B cell (primary cell): ENCODE measurements at places on chromosomes 16 and 17. TPM values are rescaled to one million over a fixed set of nuclear protein-coding genes. Genes with fewer than 3 reads are reported as not detected.

The GRAP gene
- 59.8 and 73.8 TPM in 2 replicates for total RNA-seq

The FOXL1 gene
- not detected in 2 replicates for total RNA-seq

DNA sequence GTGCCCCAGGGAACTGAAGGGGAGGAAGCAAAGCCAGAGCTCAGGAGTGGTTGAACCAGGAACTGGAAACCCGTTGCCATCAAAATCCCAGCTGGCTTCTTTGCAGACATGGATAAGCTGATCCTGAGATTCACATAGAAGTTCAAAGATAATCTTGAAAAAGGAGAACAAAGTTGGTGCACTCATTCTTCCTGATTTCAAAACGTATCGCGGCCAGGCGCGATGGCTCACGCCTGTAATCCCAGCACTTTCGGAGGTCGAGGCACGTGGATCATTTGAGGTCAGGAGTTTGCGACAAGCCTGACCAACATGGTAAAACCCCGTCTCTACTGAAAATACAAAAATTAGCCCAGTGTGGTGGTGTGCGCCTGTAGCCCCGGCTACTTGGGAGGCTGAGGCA, 7.1 kb downstream of the RAP1GAP2 start:
- no peaks in the 10 kb centered on the region for H3K4me1 ChIP-seq
- H3K4me3 ChIP-seq = no peak overlapping the region
- DNase-seq = no peak
- no peak overlapping the region for H3K27ac ChIP-seq
- H3K36me3 ChIP-seq = no peaks in the 10 kb centered on the region

GRCh38 chr16:29926711-29927052, 656 bp upstream of the KCTD13 start:
- H3K4me3 ChIP-seq = peak overlapping the region; percentile 90
- no peaks in the 10 kb centered on the region for H3K27me3 ChIP-seq
- no peak for DNase-seq
- H3K27ac ChIP-seq = peak overlapping the region; percentile 80
- H3K36me3 ChIP-seq = peaks cover 13% of the 10 kb centered on the region
- H3K4me1 ChIP-seq = peaks cover 14% of the 10 kb centered on the region

- H3K36me3 ChIP-seq = no peaks in the 10 kb centered on the region
- no peaks in the 10 kb centered on the region for H3K4me1 ChIP-seq
- no peak overlapping the region for H3K27ac ChIP-seq
Measured at GRCh38 chr16:78788276-78788675, 688.8 kb downstream of the WWOX start.

DNA sequence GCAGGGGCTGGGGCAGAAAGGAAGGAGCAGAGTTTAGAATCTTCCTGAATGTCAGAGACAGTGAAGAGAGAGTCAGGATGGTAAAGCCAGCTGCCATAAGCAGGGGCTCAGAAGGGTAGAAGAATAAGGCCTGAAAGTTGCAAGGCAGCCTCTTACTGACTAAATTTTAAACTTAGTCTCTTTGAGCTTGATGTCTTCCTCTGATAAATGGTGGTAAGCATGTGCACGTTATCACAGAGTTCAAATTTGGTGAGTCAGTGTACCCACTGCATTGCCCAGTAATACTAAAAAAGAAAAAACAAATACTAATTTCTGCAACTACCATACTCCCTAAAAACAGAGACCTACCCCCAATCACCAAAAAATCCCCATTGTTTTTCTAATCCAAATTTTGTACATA, 45.2 kb downstream of the SIAH1 start:
- no peaks in the 10 kb centered on the region for H3K4me1 ChIP-seq
- peaks cover 44% of the 10 kb centered on the region for H3K36me3 ChIP-seq
- no peak overlapping the region for H3K27ac ChIP-seq
- H3K4me3 ChIP-seq = no peak overlapping the region

- DNase-seq = no peak
- no peak overlapping the region for H3K27ac ChIP-seq
- H3K27me3 ChIP-seq = peaks cover 13% of the 10 kb centered on the region
- no peak overlapping the region for H3K4me3 ChIP-seq
Measured at GRCh38 chr17:34252444-34253138, 2.5 kb upstream of the CCL2 start.

DNA sequence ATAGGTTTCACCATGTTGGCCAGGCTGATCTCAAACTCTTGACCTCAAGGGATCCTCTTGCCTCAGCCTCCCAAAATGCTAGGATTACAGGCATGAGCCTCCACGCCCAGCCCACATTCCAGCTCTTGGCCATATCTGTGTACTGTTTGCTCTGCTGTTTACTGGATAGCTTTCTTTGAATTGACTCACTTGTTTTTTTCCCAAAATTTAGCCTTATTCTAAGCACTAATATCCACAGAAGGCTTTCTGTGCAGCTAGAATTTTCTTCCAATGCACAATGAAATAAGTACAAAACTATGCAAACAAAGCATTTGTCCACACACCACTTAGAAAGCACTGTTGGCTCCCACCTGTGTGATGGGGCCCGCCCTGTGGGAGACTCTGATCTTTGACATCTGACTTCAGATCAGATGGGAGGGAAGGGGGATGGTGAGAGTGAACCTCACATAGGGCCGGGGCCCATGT, 72.2 kb downstream of the CLEC16A start:
- H3K4me1 ChIP-seq = no peaks in the 10 kb centered on the region
- no peaks in the 10 kb centered on the region for H3K27me3 ChIP-seq
- H3K36me3 ChIP-seq = no peaks in the 10 kb centered on the region
- no peak overlapping the region for H3K4me3 ChIP-seq
- no peak for DNase-seq
- H3K27ac ChIP-seq = no peak overlapping the region
